ENCODE measurements at places on chromosomes 7 and 10.

DNA sequence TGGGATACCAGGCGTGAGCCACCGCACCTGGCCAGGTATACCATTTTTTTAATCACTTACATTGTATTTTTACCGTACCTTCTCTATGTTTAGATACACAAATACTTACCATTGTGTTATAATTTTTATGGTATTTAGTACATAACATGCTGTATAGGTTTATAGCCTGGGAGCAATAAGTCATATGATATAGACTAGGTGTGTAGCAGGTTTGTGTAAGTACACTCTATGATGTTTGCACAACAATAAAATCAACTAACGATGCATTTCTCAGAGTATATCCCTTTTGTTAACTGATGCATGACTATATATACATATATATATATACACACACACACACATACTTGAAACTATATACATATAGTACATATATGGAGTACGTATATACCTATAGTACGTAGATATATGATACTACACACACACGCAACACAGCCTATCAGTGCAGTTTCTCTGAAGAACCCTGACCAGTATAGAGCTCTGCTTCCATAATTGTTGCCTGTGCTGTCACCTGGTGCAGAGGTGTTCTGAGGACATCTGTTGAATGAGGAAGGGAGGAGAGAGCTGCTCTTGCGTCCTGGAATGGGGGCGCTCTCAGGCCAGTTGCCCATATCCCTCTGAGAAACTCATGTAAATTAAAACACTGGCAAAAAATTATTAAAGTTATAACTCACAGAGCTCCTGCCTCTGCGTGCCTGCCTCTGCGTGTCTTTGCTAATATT is 315.3 kb downstream of the FGFR2 start:
- DNase-seq = no peak

- no peak for DNase-seq
Measured at GRCh38 chr10:133267829-133268228, 8.8 kb downstream of the ADAM8 start.

DNA sequence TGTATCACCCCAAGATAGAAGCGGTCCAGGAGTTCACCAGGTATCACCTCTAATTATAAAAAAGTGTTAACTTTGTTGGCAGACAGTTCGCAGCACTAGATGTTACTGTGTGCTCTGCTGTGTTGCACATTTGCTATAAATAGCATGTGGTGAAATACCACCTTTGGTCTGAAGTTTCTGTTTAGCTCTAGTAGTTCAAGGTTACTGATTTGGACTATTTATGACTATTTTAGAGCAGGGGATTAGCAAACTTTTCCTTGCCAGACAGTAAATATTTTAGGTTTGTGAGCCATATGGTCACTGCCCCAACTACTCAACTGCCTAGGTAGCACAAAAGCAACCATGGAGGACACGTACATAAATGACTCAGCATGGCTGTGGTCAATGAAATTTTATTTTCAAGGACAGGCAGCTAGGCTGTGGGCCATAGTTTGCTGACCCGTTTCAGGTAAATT is 16.5 kb downstream of the DENND10 start:
- peak; percentile 90 for DNase-seq

DNA sequence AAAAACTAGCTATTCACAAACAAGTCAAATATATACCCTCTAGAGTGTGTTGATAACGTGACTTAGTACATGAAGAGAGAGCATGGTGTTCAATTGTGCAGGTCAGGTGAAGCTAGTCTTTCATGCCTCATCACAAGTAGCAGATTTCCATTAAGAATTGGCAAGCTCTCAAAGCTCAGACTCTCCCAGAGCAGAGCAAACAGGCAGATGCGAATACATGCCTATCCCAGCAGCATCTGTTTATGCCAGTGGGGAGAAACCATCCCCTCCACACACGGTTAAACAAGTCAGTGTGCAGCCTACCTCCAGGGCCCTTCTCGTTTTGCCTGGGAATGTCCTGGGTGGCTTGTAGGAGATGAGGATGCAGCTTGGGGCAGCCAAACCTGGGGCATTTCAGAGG is 532.5 kb upstream of the C7orf33 start:
- DNase-seq = no peak

- no peak for DNase-seq
Measured at GRCh38 chr10:133277277-133277992, 767 bp upstream of the ADAM8 start.

- no peak for DNase-seq
Measured at GRCh38 chr7:42700406-42701327, 211.2 kb downstream of the C7orf25 start.

DNA sequence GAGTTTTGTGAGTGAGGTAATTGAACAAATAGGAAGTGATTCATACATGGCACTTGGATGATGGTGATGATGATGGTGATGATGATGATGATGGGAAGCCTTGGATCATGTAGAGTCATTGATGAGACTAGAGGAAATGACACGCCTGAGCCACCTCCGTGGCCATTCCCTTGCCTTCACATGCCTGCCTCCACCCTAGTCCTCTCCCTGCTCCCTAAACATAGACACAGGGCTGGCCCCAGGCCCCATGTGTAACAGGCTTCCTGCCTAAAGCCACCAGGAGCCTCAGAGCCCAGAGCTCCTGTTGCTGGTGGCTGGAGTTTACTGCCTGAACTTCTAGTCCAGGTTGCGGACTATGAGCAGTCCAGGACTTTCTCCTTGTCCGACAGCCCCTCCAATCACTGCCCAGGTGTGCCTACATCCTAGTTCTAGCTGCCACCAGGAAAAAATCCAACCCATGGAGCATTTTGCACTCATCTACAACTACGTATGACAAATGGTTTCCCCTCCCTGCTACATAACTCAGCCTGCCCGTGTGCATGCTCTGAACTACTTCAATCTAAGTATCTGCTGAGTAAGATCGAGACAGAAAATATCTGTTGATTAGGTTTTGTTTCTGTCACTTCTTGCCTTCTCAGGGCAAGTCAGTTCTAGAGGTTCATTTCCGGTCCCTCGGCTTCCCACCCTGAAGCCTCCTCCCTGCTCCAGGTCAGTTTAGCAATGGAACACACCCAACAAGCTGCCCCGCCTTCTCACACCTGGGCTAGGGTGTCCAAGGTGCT is 35.5 kb upstream of the KDM7A start:
- peak; percentile 92 for DNase-seq

DNA sequence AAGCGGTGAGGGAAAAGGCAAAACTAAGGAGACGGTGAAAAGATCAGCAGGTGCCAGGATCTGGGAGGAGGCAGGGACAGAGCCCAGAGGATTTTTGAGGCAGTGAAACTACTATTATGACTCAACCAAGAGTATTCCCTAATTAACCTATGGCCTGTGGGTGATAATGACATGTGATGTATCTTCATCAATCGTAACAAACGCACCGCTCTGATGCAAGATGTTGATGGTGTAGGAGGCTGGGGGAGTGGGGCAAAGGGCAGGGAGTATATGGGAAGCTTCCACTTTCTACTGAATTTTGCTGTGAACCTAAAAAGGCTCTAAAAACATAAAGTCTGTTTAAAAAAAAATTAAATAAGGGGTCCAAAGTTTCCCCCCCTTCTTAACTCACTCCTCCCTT is 25.5 kb upstream of the EZH2 start:
- DNase-seq = no peak

DNA sequence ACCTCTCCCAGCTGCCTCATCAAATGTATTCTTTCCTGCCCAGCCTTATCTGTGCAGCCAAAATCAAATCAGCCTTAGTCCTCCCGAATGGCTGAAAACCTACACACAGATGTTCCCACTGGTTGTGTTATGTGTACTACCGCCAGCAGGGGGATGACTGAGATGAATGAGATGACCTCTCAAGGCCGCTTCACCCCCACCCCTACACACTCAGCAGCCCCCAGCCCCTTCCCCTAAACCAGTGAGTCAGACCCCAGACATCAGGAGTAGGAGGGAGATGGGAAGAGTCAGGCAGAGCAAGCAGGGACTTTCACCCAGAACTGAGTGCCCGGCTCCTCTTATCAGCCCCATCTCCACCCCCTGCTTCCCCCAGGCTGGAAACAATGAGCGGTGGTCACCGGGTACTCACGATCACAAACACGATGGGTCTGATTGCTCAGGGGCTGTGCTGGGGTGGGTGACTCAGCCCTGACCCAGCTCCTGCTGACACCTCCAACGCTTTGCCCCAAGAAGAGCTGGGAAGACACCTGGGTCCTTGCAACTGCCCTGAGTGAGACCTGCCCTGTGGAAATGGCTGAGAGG is 6.5 kb upstream of the C10orf105 start:
- peak; percentile 59 for DNase-seq

- DNase-seq = peak; percentile 70
Measured at GRCh38 chr7:37656913-37657530, 26.5 kb upstream of the GPR141 start.

- DNase-seq = no peak
Measured at GRCh38 chr10:4790045-4790444, 36.0 kb upstream of the AKR1E2 start.

- DNase-seq = no peak
Measured at GRCh38 chr7:82257118-82257695, 186.4 kb downstream of the CACNA2D1 start.

DNA sequence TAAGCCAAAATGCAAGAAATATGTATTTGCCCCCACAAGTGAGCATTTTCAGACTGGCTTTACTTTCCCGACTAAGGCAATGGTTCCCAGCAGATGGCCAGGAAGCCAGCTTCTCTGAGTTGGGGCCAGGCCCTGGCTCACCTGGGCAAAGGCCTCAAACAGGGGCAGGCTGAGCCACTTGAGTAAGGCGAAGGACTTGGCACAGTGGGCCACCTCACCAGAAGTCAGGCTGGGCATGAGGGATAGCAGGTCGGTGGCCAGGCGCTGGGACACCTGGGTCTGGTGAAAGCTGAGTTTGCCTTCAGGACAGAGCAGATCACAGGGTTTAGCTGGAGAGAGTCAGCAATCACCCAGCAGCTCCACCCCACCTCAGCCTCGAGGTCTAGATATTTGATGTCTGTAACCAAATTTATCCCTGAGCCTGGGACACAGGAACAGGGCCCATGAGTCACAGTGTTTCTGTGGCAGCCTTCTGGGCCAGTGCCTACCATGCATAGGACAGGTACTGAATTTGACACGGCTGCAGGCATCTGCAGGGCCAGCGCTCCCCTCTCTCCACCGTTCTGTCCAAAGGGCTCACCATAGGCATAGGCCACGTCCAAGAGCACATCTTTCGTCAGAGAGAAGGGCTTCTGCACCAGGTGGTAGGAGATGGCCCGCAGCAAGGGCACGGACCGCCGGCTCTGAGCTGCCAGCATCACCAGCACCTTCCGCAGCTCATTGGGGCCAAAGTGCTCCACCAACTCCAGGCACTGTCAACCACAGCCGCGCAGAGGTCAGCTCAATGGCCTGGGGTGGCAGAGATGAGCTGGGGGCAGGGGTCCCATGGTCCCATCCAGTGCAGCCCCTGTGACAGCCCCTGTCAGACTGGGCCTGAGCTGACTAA is 7.3 kb downstream of the TBRG4 start:
- no peak for DNase-seq

- DNase-seq = no peak
Measured at GRCh38 chr10:127600479-127600878, 51.4 kb downstream of the NPS start.

DNA sequence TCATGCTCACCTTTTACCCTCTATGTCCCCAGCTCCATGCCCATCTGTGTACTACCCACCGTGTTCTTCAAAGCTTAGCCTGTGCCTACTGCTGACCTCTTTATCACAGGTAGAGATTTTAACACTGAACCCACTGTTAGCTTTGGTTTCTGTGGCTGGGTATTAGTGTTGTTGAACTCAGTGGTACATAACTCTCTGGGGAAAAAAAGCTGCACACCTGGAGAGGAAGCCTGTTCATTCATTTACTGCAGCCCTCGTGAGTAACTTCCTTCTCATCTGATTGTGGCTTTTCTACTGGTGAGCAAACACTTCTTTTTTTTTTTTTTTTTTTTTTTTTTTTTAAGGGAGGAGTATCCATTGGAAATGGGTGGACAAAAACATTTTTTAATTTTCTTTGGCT is 326.3 kb downstream of the CCSER2 start:
- peak; percentile 15 for DNase-seq

- no peak for DNase-seq
Measured at GRCh38 chr10:13528875-13529713, at the start of gene BEND7. BEND7 (minus strand) TSS chr10:13529014; CDS start chr10:13528533, 481 bp downstream.

DNA sequence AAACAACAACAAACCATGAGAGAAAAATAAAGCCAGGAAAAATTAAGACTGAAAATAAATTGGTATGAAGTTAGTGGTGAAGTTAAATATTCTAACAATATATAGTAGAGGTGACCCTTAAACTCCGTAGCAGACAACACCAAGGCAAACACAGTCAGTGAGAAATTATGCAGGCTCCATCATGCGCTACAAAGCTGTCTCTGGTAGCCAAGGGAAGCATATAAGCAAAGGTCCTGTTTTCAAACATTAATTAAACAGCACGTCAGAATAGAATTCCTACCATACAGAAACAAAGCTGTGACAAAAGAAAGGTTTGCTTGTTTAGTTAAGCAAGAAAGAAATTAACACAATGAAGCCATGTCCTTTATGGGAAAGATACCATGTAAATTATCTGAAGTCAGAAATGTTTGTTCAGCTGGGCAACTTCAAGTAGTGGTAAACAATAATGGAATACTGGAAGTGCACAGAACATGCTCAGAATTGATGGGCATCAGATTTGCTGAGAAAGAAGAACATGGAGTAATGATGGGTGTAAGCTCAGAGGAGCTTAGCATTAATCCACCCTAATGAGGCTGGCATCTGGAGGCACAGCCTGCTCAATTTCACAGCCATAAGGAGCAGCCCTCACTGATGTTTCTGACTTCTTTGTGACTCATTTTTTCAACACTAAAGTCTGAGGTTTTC is 75.7 kb downstream of the IGF2BP3 start:
- DNase-seq = no peak

- no peak for DNase-seq
Measured at GRCh38 chr10:85492684-85493083, 873.9 kb downstream of the GRID1 start.

GRCh38 chr10:71679425-71679824 is 40.2 kb downstream of the C10orf105 start:
- DNase-seq = no peak
